ENCODE measurements at places on chromosomes 11 and 22.

GRCh38 chr11:100683126-100683525 is 4.0 kb upstream of the ARHGAP42 start:
- no peak for DNase-seq

DNA sequence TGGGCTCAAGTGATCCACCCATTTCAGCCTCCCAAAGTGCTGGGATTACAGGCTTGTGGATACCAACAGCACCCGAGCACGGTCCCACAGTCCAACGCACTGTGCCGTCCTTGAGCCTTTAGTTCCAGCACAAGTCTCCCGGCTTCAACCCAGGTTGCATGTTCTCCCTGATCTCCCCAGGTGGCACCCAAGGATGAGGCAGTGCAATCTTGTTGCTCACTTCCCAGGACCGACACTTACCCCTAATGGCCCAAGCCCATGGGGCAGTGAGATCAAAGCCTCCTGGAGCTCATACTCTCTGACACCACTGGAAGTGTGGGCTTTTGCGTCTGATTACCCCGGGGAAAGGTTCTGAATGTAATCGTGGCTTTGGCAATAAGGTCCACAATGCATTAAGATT is 3.5 kb downstream of the PRAME start:
- DNase-seq, result no peak

DNA sequence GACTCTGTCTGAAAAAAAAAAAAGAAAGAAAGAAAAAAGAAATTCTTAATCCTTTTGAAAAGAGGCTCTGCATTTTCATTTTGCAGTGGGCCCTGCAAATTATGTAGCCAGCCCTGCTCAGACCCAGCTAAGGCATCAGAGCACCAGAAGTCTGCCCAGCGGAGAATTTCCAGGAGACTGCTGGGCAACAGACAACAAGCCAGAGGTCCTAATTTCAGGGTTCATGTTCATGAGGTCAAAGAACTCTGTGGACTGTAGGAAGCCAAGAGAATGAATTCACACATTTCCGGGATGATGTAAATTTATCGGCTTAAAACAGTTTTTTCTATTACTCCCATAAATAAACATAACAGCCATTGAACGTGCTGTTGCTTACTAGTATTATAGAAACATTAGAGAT is 14.8 kb upstream of the RTCB start:
- no peak for DNase-seq

DNA sequence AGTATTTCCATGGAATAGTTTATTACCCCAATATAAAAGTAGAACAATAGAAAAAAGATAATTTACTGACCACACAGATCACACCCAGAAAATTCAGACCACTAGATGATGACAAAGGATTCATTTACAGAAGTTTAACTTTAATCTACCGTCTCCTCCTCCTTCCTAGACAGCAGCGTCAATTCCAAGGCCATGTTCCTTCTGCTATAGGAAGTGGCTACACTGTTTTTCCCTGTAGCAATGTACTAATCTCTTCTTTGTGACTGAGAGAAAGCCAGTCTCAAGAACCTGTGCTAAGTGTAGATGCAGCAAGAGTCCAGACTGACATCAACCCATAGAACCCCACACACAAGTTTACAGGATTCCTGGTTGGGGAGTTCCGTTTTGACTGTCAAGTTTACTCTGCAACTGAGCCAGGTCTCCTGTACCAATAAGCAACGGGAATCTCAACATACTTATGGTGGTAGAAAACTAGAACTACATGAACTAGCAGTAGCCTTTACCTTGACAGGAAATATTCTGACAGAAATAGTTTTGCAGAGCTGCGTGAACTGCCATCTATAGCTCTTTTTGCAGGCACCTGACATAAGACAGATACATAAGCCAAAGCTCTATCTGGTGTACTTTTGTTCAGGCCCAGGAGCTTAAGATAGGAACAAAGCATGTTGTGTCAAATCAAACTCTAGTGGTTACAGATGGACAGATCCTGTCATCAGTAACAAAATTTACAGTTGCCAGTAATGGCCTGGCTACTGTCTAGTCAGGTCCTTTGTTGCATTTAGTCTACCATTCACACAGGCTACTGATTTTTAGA is 42.9 kb downstream of the MRTFA start:
- no peak for DNase-seq

DNA sequence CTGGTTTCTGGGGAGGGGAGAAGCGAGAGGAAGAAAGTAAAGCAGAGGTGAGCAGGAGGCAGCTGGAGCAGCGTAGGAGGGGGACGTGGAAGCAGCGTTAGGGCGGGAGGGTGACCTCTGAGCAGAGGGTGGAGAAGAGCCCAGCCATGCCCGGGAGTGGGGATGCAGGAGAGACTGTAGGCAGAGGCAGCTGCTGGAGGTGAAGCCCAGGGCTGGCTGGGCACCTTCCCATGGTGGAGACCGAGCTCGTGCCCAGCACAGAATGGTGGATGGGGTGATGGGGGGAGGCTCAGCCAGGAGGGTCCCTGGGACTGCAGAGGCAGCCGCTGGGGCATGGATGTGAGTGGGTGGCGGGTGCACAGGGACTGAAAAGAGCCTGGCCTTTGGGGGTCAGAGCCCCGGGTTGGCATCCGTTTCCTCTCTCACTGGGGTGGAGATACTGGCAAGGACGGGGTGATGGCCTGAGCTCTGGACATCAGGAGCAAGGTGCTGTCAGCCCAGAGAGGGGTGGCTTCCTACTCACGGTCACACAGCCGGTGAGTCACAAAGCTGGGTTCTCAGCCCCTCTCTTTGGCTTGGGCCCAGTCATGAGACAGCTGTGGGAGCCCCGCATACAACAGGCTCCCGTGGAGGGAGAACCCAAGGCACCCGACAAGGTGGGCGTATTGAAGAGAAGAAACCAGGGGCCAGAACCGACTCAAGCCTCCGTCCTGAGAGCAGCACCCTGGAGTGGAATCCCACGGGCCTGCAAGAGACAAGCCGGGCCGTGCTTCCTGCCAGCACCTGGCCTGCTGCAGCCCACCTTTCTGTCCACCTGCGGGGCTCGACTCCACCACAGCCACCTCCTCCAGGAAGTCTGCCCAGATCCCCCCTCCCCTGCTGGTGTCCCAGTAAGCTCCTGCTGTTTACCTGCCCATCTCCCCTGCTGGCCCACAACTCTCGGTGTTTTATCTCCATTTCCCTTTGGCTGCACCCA is 45.8 kb upstream of the FGF3 start:
- DNase-seq, result no peak

GRCh38 chr11:4032097-4032496 is 62.5 kb upstream of the RRM1 start:
- no peak for DNase-seq

GRCh38 chr11:78855116-78855515 is 280.5 kb upstream of the NARS2 start:
- no peak for DNase-seq

DNA sequence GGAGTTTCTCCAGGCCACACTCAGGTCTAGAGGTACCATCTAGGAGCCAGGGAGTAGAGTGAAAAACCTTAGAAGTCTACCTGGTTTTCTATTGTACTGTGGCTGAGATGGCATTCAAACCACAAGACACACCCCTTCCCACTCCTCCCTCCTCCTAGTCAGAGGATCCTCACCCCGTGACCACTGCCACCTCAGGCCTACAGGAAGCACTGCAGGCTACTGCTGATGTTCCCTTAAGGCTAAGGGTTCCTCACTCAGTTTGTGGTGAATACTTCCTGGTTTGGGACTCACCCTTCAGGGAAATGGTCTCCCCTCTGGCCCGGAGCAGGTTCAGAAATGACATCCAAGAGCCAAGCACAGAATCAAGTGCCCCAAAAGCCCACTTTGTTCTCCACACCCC is 1293.9 kb downstream of the JRKL start:
- DNase-seq, result peak; percentile 93

GRCh38 chr22:42676059-42676607 is 26.9 kb upstream of the CYB5R3 start:
- no peak for DNase-seq

- no peak for DNase-seq
Observed at GRCh38 chr11:76322942-76323341, 58.0 kb downstream of the THAP12 start.

- DNase-seq, result no peak
Observed at GRCh38 chr11:44267006-44267749, 42.8 kb downstream of the ALX4 start.

DNA sequence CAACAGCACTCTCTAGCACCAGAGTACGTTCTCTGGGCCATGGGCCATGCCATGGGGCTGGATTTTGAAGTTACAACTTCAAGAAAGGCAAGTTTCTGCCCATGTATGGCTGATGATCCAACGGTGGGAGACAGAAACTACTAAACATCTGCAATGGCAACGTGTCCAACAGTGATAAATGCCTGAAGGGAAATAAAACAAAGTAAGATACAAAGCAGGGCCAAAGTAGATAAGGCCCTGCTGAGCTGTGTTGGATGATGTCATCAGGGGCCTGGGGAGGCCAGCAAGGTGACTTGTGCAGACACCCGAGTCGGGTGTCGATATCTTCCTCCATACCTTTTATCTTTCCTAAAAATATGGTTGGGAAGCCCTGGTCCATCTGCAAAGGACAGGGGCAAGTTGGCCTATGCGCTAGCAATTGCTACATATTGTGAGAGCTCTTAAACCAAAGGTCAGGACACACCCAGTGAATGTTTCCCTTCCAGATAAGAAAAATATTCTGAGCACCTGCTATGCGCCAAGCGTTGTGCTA is 487.2 kb downstream of the MN1 start:
- no peak for DNase-seq

DNA sequence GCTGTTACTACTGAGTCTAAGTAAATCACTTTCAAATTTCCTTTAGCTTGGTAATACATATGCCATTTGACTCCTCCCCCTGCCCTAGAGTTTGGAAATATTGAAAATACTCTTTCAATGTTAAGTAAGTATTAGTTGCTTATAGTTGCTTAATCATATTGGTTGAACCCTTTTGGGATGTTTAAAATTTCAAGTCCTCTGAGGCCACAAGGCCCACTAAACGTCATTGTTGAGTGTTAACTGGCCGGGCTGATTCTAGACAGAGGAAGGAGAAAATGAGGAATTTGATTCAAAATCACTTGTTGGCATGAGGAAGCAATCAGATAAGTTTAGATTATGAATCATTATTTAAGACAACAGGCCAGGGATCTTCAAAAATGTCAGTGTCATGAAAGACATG is 8.5 kb downstream of the NAV2 start:
- DNase-seq, result no peak

DNA sequence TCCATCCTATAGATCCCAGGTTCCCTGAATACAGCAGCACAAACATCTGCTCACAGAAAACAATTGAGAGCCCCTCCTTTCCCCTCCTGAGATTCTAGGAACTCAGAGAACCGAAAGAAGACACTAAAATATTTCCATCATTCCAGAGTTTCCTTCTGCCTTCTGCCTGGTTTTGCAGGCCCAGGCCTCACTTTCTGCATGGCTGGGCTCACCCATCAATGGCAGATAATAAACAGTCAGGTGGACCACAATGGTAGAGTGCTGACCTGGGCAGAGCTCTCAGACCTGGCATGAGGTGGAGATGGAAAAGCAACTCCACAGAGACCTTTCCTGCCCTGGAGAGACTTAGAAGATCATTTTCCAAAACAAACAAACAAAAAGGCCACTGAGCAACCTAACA is 389.1 kb downstream of the NXPE2 start:
- no peak for DNase-seq

DNA sequence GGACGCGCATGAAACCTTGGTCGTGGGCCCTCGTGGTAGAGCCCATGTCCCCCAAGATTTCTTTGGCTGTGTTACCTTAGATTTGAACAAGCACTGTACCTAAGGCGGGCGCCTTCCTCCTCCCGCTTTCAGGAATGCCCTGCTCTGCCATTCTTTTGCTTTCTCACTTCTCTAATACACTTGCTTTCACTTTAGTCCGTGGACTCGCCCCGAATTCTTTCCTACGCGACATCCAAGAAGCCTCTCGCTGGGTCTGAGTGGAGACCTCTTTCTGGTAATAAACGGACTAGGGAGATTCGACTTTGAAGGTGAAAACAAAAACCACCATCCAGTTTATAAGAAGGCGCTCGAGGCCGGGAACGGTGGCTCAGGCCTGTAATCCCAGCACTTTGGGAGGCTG is 1.2 kb upstream of the NUP50 start:
- DNase-seq, result peak; percentile 56

DNA sequence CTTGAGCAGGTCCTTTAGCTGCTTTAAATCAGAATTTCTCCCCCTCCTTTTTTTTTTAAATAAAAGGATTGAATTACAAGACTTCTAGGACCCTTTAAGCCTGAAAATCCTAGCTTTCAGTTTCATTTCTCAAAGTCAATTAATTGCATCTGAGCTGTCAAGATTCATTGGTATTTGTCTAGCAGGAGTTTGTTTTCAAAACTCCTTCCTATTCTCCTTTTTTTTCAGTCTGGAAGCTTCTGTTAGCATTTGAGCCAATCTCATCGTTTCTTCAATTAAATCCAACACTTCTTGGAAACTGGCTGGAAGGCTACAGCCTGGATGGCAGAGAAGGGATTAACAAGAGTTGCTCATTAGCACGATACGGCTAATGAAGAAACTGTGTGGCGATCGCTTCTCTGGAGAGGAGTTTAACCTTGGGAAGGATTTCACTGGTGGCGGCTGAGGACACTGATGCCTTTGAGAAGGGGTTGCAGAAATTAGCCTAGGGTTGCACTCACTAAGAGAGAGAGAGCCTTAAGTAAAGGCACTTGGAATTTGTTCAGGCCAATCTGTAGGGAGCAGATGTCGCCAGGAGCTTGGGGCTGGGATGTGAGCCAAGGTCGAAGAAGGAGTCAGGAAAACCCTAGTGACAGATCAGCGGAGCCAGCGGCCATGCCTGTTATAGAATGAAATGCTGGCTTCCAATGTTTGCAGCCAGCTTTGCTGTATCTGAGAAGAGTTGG is 43.8 kb upstream of the API5 start:
- no peak for DNase-seq

- DNase-seq, result peak; percentile 75
Observed at GRCh38 chr22:45896153-45896951, 80.6 kb downstream of the WNT7B start.

- peak; percentile 26 for DNase-seq
Observed at GRCh38 chr11:8263109-8263768, 439 bp downstream of the LMO1 start.

- DNase-seq, result no peak
Observed at GRCh38 chr11:75514596-75514995, 11.1 kb downstream of the GDPD5 start.

DNA sequence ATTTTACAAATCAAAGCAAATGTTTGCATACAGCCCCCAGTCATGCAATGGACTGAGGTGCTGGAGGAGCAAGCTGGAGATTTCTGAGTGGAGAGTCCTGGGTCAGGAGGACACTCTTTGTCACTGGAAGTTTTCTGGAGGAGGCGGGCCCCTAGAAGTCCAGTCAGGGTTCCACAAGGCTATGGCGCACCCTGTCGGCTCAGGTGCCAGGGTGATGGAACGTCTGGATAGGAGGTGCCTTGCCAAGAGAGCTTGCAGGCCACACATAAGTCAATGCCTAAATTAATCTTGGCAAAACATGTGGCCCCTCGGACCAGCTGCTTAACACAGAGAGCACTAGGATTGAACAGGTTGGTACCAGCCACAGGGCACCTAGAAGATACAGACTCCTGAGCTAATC is 174.7 kb upstream of the CADM1 start:
- peak; percentile 74 for DNase-seq

GRCh38 chr11:23252426-23252825 is 392.2 kb upstream of the CCDC179 start:
- DNase-seq, result no peak

GRCh38 chr11:15668718-15669117 is 554.0 kb downstream of the INSC start:
- DNase-seq, result no peak

- DNase-seq, result no peak
Observed at GRCh38 chr11:981764-982163, 54.8 kb downstream of the MUC6 start.

GRCh38 chr11:11142430-11142829 is 210.6 kb downstream of the CSNK2A3 start:
- DNase-seq, result no peak

GRCh38 chr22:22752556-22753477 is 108.4 kb downstream of the GGTLC2 start:
- no peak for DNase-seq

Measured in mesendoderm (in vitro differentiated cells).